Peyer's patch (tissue), 4 donors: ENCODE measurements at places on chromosomes 2 and 18. TPM values are rescaled to one million over a fixed set of nuclear protein-coding genes. Genes with fewer than 3 reads are reported as not detected.

KATNAL2 gene
- total RNA-seq = 0.67 TPM

HOXD8 gene
- 4.6 TPM for total RNA-seq

DNA sequence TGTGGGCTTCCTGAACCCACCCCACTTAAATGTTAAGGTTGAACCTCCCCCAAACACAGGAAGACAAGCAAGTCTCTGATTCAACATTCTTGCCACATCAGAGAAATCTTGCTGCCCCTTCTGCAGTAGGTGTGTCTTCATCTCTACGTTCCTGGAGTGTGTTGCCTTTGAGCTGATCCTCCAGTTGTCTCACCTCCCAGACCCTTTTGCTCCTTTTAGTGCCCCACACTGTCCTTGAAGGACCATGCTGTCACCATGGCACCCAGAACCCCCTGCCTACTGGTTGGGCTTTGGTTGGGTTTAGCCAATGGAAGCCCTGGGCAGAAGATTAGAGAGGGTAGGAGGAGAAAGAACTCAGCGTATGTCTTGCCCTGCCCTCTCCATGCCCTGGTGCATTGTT, 10.7 kb downstream of the CAB39 start:
- no peaks in the 10 kb centered on the region for H3K27me3 ChIP-seq
- H3K4me1 ChIP-seq = no peaks in the 10 kb centered on the region
- H3K36me3 ChIP-seq = no peaks in the 10 kb centered on the region
- H3K27ac ChIP-seq = no peak overlapping the region

DNA sequence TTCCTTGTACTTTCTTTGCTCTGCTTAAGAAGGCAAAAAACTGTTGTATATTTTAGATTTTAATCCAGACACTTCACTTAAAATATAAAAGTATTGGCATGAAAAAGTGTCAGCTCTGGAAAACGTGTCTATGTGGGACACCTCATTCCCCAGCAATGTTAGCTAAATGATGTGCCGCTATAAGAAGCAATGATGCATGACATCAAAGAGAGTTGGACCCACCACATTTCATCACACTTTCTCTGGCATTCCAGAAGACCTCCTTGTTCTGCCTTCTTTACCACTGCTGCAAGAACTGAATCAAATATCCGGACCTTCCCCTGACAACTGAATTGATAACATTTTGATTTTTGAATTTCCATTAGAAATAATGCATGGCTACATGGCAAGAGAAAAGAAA, 242.4 kb upstream of the TANK start:
- no peaks in the 10 kb centered on the region for H3K36me3 ChIP-seq
- H3K27me3 ChIP-seq = no peaks in the 10 kb centered on the region
- no peak overlapping the region for H3K4me3 ChIP-seq
- no peak overlapping the region for H3K27ac ChIP-seq
- H3K4me1 ChIP-seq = no peaks in the 10 kb centered on the region
- DNase-seq = no peak

DNA sequence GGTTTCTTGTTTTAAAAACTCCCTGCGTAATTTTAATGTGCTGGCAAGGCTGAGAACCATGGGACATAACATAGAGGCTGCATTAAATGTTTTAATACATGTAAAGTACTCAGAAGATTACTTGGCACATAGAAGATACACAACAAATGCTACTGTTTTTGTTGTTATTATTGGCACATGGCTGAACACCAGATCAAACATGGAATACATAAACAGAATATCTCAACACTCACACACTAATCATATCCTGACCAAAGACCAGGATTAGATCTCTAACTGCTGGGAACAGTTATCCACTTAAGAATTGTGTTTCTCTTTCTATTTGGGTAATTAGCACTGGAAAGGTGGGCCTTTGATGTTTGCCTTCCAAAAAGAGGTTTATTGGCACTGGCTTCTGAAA, 69.3 kb downstream of the KCNE4 start:
- no peaks in the 10 kb centered on the region for H3K27me3 ChIP-seq
- no peak for DNase-seq
- no peak overlapping the region for H3K27ac ChIP-seq
- no peaks in the 10 kb centered on the region for H3K36me3 ChIP-seq

NR4A2 gene
- 2.9 TPM for total RNA-seq

DNA sequence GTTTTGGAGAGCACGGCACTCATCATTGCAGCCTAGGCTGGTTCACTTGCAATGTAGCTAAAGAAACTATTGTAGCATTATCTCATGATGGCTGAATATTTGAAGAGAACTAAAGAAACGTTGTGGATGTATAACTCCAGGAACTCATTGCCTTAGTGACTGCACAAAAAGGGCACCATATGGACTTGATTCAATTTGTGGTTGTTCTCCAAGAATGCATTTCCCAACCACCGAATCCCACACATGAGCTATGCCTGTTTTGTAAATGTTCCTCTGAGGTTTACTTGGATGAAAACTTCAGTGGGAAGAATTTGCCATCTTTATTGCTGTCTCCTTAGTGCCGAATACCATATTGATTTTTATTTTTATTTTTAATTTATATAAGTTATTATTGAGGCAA, 43.5 kb downstream of the DOK6 start:
- H3K27ac ChIP-seq = no peak overlapping the region
- H3K4me1 ChIP-seq = no peaks in the 10 kb centered on the region
- no peaks in the 10 kb centered on the region for H3K27me3 ChIP-seq

COL4A4 gene
- total RNA-seq = 1.2 TPM

DNA sequence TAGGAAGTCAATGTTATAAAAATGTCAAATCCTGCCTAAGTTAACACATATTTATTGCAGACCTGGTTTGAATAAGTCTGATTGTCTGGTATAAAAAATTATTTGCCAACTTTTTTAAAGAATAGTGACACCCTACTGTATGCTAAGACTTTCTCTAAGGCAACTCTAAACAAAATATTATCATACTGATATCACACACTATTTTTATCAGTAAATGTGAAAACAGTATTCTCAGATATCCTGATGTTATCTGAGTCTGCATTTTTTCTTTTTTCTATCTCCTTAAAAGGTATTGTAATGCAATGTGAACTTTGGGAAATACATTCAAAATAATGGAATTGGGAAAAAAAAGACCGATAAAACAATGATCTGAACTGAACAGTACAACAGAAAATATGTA, 127.1 kb downstream of the DOCK10 start:
- no peaks in the 10 kb centered on the region for H3K27me3 ChIP-seq
- H3K36me3 ChIP-seq = no peaks in the 10 kb centered on the region
- H3K4me3 ChIP-seq = no peak overlapping the region

DNA sequence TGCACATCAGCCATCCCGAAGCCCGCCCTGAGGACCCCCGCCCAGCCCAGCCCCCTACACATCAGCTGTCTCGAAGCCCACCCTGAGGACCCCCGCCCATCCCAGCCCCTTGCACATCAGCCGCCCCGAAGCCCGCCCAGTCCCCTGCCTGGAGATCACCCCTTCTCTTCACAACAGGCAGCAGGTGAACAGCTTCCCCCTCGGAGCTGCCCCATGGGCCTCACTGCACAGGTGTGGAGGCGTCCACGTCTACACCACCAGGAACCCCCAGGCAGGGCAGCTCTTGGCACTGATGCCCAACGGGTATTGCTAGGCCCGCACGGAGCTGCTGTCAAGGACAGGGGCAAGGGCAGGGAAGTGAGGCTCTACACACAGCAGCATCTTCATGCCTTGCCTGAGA, 137.6 kb downstream of the HDAC4 start:
- H3K27ac ChIP-seq = no peak overlapping the region
- no peaks in the 10 kb centered on the region for H3K27me3 ChIP-seq
- H3K36me3 ChIP-seq = no peaks in the 10 kb centered on the region
- no peak overlapping the region for H3K4me3 ChIP-seq
- DNase-seq = peak; percentile 28

BUB1 gene
- total RNA-seq = 4.0 TPM

DNA sequence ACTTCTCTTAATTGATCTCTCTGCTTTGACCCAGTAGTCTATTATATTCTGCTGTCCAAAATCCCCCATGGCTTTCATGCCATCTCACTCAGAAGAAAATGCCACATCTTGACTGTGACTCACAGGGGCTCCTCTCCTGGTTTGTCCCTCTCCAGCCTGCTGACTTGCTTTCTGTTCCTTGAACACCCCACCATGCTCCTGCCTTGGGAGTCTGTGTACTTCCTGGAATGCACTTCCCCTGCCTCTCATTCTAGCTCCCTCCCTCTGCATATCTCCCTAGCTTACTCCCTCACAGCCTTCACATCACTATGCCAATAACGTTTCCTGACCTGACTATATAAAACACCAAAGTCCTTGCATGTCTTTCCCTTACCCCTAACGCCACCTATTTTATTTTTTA, 167.2 kb downstream of the TRIB2 start:
- no peak overlapping the region for H3K27ac ChIP-seq
- no peak for DNase-seq

IL1B gene
- total RNA-seq = not detected

DNA sequence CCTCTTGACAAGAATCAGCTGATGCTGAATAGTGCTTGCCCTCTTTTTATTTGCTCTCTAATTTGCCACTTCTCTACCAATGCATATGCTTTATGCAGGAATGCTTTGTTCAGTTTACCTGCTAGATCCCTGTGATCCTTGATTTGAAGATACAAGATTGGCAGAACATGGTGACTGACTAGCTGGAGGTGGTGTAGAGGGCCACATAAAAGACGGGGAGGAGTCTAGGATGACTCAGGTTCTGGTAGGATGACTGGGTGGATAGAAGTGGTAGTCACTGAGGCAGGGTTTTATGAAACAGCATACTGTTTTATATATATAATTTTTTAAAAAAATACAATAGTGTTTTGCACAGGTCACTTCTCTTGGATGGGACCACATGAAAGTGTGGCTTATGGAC, 6.3 kb upstream of the ADGRF3 start:
- DNase-seq = no peak
- H3K36me3 ChIP-seq = no peaks in the 10 kb centered on the region
- no peak overlapping the region for H3K4me3 ChIP-seq
- no peak overlapping the region for H3K27ac ChIP-seq
- no peaks in the 10 kb centered on the region for H3K27me3 ChIP-seq
- H3K4me1 ChIP-seq = no peaks in the 10 kb centered on the region

GRCh38 chr2:168495524-168495923, 39.5 kb downstream of the CERS6 start:
- DNase-seq = no peak
- no peaks in the 10 kb centered on the region for H3K27me3 ChIP-seq
- H3K27ac ChIP-seq = no peak overlapping the region
- no peak overlapping the region for H3K4me3 ChIP-seq

DNA sequence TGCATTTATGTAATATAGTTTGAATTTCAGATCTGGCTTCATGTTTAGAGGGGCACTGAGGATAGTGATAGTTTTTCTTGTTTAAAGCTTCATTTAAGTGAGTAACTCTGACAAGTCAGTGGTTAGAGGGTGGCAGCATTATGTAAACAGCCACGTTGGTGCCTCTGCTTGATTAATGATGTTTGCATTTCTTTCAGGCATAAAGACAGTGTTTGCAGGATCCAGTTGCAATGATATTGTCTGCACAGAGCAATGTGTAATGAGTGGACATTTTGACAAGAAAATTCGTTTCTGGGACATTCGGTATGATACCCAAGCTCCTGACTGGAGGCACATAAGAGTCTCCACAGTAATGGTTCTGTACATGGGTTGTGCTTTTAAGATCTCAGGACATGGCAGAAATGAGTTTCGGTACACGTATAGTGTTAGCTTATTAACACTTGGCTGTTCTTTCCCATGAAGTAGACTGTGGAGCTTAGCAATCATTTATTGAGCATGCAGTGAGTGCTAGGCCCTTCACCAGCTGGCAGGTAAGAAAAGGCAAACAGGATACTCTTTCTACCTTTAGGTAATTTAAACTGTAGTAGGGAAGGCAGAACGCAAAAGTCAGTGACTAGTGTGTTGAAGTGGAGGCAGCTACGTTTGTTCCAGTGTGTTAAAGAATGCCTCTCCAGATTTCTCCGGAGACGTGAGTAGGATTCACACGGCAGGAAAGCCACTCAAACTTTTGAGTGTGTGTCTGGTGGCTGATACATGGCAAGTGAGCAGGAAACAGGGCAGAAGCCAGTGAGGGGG, 17.4 kb upstream of the SAG start:
- H3K4me1 ChIP-seq = no peaks in the 10 kb centered on the region
- no peak overlapping the region for H3K4me3 ChIP-seq
- H3K27me3 ChIP-seq = no peaks in the 10 kb centered on the region
- no peaks in the 10 kb centered on the region for H3K36me3 ChIP-seq
- DNase-seq = no peak

- no peak for DNase-seq
- H3K4me1 ChIP-seq = no peaks in the 10 kb centered on the region
- no peak overlapping the region for H3K4me3 ChIP-seq
- no peak overlapping the region for H3K27ac ChIP-seq
- no peaks in the 10 kb centered on the region for H3K27me3 ChIP-seq
- no peaks in the 10 kb centered on the region for H3K36me3 ChIP-seq
Observed at GRCh38 chr2:188478724-188479123, 187.1 kb downstream of the GULP1 start.

DNA sequence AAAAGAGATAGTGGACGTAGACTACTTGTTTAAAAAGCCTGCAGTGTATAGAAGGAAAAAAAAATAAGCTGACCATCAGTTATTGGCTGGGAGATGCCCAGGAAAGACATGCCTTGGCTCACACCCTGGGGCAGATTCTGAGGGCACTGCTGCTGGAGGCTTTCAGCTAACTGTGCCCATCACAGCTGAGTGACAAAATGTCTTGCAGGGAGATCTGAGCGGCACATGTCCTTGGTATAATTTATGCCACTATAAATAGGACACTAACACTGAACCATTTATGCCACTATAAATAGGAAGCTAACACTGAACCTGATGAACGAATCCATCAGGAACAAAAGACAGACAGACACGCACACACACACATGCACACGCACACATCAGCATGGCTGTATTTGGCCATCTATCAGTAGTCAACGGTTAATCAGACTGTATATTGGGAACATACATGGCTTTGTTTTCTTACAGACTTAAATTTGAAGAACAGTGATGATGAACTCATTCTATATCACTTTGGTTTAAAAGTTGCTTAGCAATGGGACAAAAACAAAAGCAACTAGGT, 68.2 kb upstream of the NOSTRIN start:
- H3K27ac ChIP-seq = no peak overlapping the region
- H3K27me3 ChIP-seq = no peaks in the 10 kb centered on the region
- DNase-seq = no peak
- H3K4me1 ChIP-seq = no peaks in the 10 kb centered on the region
- no peak overlapping the region for H3K4me3 ChIP-seq

DNA sequence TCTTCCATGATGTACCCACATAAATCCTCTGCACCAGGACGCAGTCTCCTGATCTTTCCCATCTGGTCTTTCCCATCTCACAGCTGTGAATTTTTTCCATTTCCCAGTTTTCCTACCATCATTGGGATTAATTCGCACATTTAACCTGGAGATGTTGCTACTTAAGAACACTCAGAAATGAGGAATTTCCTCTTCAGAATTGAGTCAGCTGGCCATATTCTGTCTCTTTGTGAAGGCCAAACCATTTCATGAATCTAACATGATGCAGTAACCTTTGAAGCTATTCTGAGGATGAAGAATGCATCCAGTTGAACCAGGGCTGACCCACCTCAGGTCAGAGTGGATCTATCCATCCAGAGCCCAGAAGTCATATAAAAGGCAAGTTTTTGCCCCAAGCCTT, 326.8 kb downstream of the SETBP1 start:
- DNase-seq = no peak
- no peak overlapping the region for H3K4me3 ChIP-seq
- H3K4me1 ChIP-seq = peaks cover 3% of the 10 kb centered on the region
- H3K27ac ChIP-seq = no peak overlapping the region
- H3K27me3 ChIP-seq = no peaks in the 10 kb centered on the region

RFX8 gene
- not detected for total RNA-seq

- no peaks in the 10 kb centered on the region for H3K4me1 ChIP-seq
- DNase-seq = peak; percentile 80
- no peak overlapping the region for H3K4me3 ChIP-seq
- H3K36me3 ChIP-seq = no peaks in the 10 kb centered on the region
Observed at GRCh38 chr2:68714866-68715265, 19.7 kb upstream of the ARHGAP25 start.
